ENCODE measurements at places on chromosomes 2 and 18. TPM values are rescaled to one million over a fixed set of nuclear protein-coding genes. Genes with fewer than 3 reads are reported as not detected.

DNA sequence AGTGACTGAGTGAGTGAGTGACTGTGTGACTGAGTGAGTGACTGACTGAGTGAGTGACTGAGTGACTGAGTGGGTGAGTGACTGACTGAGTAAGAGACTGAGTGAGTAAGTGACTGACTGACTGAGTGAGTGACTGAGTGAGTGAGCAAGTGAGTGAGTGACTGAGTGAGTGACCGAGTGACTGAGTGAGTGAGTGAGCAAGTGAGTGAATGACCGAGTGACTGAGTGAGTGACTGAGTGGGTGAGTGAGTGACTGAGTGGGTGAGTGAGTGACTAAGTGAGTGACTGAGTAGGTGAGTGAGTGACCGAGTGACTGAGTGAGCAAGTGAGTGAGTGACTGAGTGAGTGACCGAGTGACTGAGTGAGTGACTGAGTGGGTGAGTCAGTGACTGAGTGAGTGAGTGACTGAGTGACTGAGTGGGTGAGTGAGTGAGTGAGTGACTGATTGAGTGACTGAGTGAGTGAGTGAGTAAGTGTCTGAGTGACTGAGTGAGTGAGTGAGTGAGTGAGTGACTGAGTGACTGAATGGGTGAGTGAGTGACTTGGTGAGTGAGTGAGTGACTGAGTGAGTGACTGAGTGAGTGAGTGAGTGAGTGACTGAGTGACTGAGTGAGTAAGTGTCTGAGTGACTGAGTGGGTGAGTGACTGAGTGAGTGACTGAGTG, 13.3 kb downstream of the MAL start:
- DNase-seq: no peak
- H3K4me1 ChIP-seq: no peaks in the 10 kb centered on the region
- no peaks in the 10 kb centered on the region for H3K27me3 ChIP-seq
- no peak overlapping the region for H3K27ac ChIP-seq
- no peaks in the 10 kb centered on the region for H3K36me3 ChIP-seq

Gene SPEG
- total RNA-seq: 390 TPM

Gene ACKR3
- 75.6 TPM for total RNA-seq

- no peak overlapping the region for H3K27ac ChIP-seq
- peak; percentile 68 for DNase-seq
- H3K36me3 ChIP-seq: no peaks in the 10 kb centered on the region
- H3K4me1 ChIP-seq: peaks cover 12% of the 10 kb centered on the region
Measured at GRCh38 chr2:105393373-105394055, 5.3 kb downstream of the FHL2 start.

GRCh38 chr18:9683418-9684396, 24.4 kb upstream of the RAB31 start:
- no peaks in the 10 kb centered on the region for H3K36me3 ChIP-seq
- no peak for DNase-seq
- H3K27ac ChIP-seq: peak overlapping the region; percentile 86
- H3K4me3 ChIP-seq: peak overlapping the region; percentile 16
- peaks cover 9% of the 10 kb centered on the region for H3K4me1 ChIP-seq

- no peaks in the 10 kb centered on the region for H3K36me3 ChIP-seq
- no peak overlapping the region for H3K27ac ChIP-seq
- no peaks in the 10 kb centered on the region for H3K4me1 ChIP-seq
- DNase-seq: no peak
- H3K27me3 ChIP-seq: no peaks in the 10 kb centered on the region
- no peak overlapping the region for H3K4me3 ChIP-seq
Measured at GRCh38 chr2:108866041-108866440, 79.5 kb downstream of the CCDC138 start.

- no peaks in the 10 kb centered on the region for H3K4me1 ChIP-seq
- H3K4me3 ChIP-seq: no peak overlapping the region
- H3K36me3 ChIP-seq: no peaks in the 10 kb centered on the region
Measured at GRCh38 chr2:14231391-14231898, 401.1 kb upstream of the LRATD1 start.

Gene RFX8
- not detected for total RNA-seq

DNA sequence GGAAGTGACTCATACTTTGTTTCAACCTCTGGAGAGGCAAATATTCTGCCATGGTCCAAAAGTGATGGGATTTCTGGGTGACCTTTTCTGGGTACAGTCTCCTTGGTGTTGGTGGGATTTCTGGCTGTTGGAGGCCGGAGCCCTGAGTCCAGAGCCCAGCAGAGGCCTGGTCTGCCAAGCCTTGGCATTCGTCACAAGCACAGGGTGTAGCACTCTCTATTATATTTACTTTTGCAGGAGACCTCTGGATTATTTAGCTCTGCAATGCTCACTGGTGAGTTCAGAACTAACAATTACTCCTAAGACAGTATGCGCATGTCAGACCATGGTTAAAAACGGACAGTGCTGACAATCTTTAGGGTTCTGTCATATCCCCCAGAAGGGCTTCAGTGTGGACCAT, 201.6 kb upstream of the TWIST2 start:
- no peak for DNase-seq
- peak overlapping the region; percentile 10 for H3K27ac ChIP-seq
- H3K4me3 ChIP-seq: no peak overlapping the region
- no peaks in the 10 kb centered on the region for H3K27me3 ChIP-seq
- no peaks in the 10 kb centered on the region for H3K36me3 ChIP-seq
- no peaks in the 10 kb centered on the region for H3K4me1 ChIP-seq

- no peaks in the 10 kb centered on the region for H3K27me3 ChIP-seq
- no peaks in the 10 kb centered on the region for H3K36me3 ChIP-seq
- no peak overlapping the region for H3K4me3 ChIP-seq
- no peaks in the 10 kb centered on the region for H3K4me1 ChIP-seq
Measured at GRCh38 chr2:146931109-146931508, 913.7 kb upstream of the ACVR2A start.

Gene DPYSL5
- not detected for total RNA-seq

DNA sequence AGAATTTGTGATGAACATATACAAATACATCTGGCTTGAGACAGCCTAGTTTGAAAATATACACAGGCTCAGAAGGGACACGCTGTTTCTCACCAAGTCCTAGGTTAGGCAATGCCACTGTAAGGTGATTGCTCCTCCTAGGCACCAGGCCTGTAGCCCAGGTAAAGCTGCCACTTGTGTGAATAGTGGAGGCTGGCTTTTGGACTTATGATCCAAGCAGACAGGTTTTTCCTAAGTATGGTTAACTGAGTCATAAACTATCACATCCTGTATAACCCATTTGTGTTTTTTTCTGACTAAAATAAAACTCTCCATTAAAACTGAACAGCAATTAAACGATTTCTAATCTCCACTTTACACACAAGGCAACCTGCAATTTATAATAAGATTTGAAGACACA, 81.0 kb downstream of the SEMA4F start:
- no peak for DNase-seq
- H3K4me3 ChIP-seq: no peak overlapping the region
- no peaks in the 10 kb centered on the region for H3K27me3 ChIP-seq
- H3K27ac ChIP-seq: no peak overlapping the region
- peaks cover under 1% of the 10 kb centered on the region for H3K4me1 ChIP-seq

GRCh38 chr18:11868230-11868629, 17.0 kb downstream of the CHMP1B start:
- no peaks in the 10 kb centered on the region for H3K36me3 ChIP-seq
- DNase-seq: no peak

GRCh38 chr2:106789185-106789584, 96.8 kb downstream of the ST6GAL2 start:
- no peaks in the 10 kb centered on the region for H3K27me3 ChIP-seq
- no peaks in the 10 kb centered on the region for H3K36me3 ChIP-seq
- H3K27ac ChIP-seq: no peak overlapping the region
- no peaks in the 10 kb centered on the region for H3K4me1 ChIP-seq
- H3K4me3 ChIP-seq: no peak overlapping the region

Gene LAMA3
- 27.2 TPM for total RNA-seq

DNA sequence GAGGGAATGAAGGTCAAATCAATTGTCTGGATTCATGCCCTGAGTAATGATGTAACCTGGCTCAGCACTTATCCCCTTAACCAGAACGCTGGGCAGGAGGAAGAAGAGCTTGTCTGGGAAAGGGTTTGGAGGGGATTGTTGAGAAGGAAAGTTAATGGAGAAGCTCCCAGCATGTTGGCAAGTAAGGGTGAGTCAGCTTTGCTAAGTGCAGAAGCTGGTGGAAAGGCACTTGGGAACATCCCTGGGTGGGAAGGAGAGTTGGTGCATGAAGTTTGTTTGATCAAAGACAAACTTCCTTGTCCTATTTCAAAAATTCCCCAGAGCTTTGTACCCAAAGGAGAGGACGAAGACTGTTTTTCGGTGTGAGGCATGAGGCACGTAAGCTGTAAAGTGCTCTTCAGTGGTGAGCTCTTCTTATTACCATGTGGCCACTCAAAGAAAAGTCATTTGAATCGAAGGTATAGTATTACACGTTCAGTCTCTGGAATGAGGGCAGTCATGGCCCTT, 17.6 kb upstream of the DAW1 start:
- H3K27ac ChIP-seq: no peak overlapping the region
- H3K4me1 ChIP-seq: peaks cover 6% of the 10 kb centered on the region
- H3K27me3 ChIP-seq: no peaks in the 10 kb centered on the region
- DNase-seq: no peak
- H3K4me3 ChIP-seq: no peak overlapping the region

DNA sequence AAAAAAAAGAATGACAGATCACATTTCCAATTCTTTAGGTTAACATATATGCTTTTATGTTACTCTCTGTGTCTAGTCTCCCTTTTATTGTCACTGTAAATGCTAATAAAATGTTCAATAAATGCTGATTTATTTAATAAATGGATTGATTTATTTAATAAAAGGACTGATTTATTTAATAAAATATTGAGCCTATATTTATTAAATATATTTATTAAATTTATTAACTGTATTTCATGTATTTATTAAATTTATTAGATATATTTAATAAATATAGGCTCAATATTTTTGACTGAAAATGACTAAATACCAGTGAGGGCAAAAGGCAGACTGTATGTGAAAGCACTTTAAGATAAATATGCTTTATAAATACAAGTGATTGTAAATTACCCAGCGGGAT, 142.6 kb downstream of the SH3BP4 start:
- no peak overlapping the region for H3K4me3 ChIP-seq
- H3K4me1 ChIP-seq: no peaks in the 10 kb centered on the region
- no peak overlapping the region for H3K27ac ChIP-seq
- DNase-seq: no peak
- H3K27me3 ChIP-seq: no peaks in the 10 kb centered on the region

DNA sequence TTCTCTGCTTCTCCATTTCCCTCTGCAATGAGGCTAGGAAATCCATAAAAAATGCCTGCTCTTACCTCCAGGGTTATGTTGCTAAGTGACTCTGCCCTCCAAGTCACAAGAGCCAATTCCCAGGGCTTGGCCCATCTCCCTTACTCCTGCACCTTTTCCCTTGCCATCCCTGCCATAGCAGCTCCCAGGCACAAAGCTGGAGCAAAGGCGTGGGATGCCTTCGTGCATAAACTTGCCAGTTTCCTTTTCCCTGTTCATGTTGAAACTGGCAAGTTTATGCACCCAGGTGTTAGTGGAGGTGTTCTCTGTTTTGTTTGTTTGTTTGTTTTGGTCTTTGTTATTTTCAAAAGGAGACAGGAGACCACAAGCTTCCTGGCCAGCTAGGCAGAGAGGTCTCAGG, 195.1 kb downstream of the ACKR3 start:
- H3K4me3 ChIP-seq: no peak overlapping the region
- H3K4me1 ChIP-seq: no peaks in the 10 kb centered on the region
- DNase-seq: no peak
- H3K27ac ChIP-seq: no peak overlapping the region
- H3K36me3 ChIP-seq: no peaks in the 10 kb centered on the region

Gene E2F6
- 1.9 TPM for total RNA-seq

Gene PID1
- total RNA-seq: 38.4 TPM

DNA sequence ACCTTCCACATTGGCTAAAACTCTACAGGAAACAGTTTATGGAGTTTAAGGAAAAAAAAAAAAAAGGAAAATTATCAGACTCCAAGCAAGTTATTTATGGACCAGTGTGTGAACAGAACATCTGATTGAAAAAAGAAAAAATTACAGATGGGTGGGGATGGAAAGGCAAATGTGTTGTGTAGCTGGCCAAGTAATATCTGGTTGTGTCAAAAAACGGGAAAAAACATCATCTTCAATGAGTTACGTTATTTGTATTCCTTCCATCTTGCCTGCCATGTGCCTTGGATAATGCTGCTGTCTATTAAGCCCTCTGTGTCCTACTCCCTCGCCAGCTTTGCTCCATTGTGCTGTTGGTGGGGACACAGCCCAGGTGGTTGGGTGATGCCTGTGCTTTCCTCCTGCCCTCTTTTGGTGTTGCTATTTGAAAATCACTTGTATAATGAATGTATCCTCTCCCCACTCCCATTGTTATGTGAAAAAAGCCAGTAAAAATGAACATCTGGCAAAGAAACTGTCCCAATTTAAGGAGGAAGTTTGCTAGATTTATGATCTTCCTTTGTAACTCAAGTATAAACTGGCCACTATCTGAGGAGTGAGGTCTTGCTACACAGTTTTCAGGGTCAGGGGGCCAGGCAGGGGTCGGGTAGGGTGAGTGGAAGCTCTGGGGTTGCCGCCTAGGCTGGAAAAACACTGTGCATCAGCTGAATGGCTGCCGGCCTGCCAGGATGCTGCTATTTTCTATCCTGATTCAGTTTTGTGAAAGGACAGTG, 155.9 kb downstream of the FMNL2 start:
- H3K27me3 ChIP-seq: no peaks in the 10 kb centered on the region
- H3K4me3 ChIP-seq: no peak overlapping the region
- H3K4me1 ChIP-seq: peaks cover 20% of the 10 kb centered on the region

- H3K27me3 ChIP-seq: no peaks in the 10 kb centered on the region
- DNase-seq: no peak
- H3K4me3 ChIP-seq: no peak overlapping the region
- H3K36me3 ChIP-seq: no peaks in the 10 kb centered on the region
Measured at GRCh38 chr18:68024716-68025115, 508.2 kb upstream of the DSEL start.

Gene C2orf92
- 4.6 TPM for total RNA-seq

Gene EEF1B2
- total RNA-seq: 229 TPM

Gene HAAO
- total RNA-seq: 7.2 TPM

DNA sequence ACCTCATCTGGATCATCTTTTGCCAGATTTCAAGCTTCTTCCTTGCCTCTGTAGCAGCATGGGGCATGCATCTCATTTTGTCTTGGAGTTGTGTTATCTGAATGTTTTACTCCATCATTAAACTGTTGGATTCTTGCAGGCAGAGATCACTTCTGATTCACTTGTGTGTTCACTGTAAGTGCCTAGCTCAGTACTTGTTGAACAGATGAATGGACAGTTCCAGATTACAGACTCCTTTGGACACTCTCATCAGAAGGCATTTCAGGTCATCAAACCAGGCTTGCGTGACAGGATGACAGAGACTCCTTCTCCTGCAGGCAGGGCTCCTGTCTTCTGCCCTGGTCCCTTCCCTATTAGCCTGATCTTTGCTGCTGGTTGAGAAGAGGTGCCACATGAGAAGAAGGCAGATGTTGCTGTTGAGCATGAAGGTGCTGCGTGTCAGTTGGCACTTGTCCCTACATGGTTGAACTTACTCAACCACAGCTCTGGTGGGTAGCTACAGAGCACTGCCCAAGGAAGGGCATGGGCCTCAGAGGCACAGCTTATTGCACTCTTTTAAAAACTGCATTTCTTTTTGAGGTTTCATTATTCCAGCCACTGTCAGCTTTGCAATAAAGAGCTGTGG, 58.9 kb downstream of the INPP4A start:
- no peak overlapping the region for H3K4me3 ChIP-seq
- H3K27ac ChIP-seq: peak overlapping the region; percentile 13
